ENCODE measurements at places on chromosomes 3 and 15. TPM values are rescaled to one million over a fixed set of nuclear protein-coding genes. Genes with fewer than 3 reads are reported as not detected.

GRCh38 chr15:47293466-47294162, 423.7 kb upstream of the SEMA6D start:
- peak; percentile 84 for DNase-seq

Gene GPR156
- polyA plus RNA-seq: 1.0 TPM

DNA sequence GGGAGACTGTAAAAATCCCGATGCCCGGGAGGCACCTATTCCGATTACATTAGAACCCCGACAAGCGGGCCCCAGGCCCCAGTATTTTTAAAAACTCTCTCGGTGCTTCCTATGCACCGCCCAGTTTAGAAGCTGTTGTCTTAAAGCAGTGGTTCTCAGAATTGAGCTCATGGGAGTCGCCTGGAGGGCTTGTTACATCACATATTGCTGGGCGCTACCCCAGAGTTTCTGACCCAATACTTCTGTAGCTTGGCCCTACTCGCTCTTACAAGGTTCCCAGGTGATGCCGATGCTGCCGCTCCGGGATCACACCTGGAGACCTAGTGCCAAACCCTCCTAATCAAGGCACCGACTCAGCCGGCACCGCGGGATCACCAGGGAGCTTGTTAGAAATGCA, 35.2 kb downstream of the CPN2 start:
- DNase-seq: no peak

- DNase-seq: no peak
These were observed 107.1 kb downstream of the SRGAP3 start for GRCh38 chr3:9142362-9142761.

Gene ZPLD1
- polyA plus RNA-seq: not detected

DNA sequence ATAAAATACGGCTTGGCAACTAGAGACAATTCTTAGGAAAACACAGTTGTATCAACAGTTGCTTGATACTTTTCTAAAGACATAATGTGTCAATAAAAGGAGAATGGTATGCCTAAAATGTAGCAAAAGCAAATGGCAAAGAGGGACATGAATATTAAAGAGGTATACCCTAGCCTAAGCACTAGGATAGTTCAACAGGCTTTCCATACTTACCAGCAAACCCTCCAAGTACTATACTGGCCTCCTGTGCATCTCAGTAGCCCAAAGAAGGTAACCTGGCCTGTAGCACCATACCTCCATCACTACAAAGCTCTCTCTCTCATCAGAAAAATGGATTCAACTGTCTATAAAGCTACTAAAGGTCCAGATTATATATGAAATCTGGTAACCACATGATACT, 7.5 kb downstream of the SETD2 start:
- no peak for DNase-seq

DNA sequence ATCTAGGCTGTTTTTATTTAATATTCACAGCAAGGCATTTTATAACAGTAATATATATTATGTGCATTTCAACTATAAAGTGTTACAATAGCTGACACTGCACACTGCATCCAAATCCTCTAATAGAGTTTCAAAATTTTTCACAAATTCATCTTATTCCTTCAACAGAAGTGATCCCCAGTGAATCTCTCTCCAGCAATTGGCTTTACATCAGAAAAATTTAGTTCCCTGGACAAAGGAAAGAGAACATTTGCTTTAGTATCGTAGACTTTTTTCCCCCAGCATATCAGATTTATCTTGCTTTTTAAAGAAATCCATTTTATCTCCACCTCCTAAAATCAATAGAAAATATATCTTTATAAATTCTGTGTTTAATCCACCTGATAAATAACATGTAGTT, 868.6 kb downstream of the TBL1XR1 start:
- peak; percentile 35 for DNase-seq

DNA sequence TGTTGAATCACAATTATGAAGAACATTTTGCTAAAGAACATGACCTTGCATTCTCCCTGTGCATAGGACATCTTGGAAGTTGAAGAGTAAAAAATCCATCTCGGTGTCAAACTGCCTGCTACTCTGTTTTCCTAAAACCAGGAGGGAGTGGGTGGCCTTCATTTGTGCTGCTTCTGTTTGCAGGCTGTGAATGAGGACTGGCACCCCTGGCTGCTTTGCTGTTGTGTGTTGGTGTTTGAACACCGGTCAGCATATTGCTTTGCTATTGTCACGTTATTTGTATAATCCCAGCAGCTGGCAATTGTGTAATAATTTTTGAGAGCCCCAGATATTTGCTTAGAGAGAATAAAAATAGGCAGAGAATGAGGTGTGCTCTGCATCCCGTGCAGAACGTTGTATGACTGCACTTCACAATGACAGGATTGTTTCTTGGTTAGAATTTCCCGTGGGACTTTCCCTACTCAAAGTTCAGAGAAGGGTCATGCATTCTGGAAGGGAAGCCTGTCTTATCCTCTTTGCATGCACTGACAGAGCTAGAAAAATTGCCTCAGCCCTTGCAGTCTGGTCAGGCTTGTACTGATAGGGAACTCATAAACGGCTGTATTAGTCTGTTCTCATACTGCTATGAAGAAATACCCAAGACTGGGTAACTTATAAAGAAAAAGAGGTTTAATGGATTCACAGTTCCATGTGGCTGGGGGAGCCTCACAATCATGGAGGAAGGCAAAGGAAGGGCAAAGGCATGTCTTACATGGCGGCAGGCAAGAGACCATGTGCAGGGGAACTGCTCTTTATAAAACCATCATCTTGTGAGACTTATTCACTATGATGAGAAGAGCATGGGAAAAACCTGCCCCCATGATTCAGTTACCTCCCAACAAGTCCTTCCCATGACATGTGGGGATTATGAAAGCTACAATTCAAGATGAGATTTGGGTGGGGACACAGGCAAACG, 16.3 kb downstream of the SV2B start:
- DNase-seq: no peak
